NCI-H1092 treated with DMSO at 0.1 percent for 48 hours (cell line): ENCODE measurements at places on chromosomes 1 and 21.
A peak's percentile ranks its signal among the peaks of the same experiment; 100 is the strongest.

DNA sequence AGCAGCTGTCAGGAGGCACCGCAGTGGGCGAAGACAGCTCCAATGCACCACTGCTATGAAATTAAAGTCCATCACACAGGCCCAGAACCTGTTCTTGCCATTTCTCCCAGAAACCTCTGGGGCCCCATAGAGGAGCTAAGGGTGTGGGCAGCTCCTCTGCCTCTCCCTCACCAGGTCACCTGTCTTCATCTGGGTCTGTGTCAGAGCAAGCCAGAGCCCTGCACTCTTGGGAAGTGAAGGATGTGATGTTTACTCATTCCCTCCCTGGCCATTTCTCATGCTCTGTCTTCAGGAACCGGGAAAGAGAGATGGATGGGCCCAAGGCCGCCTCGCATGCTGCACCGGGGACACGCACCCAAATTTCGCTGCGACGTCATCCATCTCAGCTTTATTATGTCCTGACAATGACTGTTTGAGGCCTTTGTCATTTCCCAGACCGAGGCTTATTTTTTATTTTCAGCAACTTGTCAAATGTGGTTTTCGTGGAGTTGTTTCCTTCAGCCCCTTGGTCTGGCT is 216.1 kb downstream of the NPHP4 start:
- no peak for DNase-seq

- no peak for DNase-seq
These were observed 102.7 kb downstream of the TENT5C start for GRCh38 chr1:117708323-117709248.

DNA sequence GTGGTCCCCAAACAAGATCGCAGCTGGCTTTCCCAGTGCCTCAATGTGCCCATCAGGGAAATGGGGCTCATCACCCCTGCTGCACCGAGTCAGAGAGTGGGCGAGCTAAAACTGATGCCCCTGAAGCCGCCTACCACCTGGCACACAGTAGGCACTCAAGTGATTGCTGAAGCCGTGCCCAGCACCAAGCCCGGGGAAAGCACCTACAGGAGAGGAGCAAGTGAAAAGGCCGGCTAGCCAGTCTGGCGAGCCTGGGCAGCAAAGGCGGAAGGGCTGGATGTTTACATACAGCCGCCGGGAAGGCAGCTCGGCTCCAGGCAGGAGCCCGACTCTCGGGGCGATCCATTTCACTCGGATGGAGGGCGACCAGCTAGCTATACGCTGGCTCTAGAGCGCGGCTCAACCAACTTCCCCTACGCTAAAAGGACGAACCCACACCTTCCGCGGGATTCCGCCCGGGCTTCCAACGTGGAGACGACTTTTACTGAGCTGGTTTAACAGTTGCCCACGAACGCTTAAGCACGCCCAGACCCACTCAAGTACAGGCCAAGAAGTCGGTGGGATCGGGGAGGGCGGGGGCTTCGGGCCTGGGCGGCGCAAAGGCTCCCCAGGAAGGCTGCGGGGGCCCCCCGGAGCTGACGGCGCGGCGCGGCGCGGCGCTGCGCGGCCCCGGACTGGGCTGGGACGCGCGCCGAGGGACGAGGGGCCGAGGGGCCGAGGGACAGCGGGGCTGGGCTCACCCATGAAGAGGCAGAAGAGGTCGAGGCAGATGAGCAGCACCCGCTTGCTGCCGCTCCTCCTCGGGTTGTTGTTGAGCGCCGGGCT is 1.0 kb downstream of the PLPP3 start:
- DNase-seq: peak; percentile 32

GRCh38 chr1:29803486-29803885 is 567.2 kb downstream of the PTPRU start:
- DNase-seq: no peak

- no peak for DNase-seq
These were observed 103.6 kb downstream of the SMYD2 start for GRCh38 chr1:214384373-214385079.

- peak; percentile 79 for DNase-seq
These were observed at the start of gene AUNIP for GRCh38 chr1:25858906-25859789. Gene AUNIP (minus strand): TSS chr1:25859457. CDS start chr1:25859357, 100 bp downstream.

DNA sequence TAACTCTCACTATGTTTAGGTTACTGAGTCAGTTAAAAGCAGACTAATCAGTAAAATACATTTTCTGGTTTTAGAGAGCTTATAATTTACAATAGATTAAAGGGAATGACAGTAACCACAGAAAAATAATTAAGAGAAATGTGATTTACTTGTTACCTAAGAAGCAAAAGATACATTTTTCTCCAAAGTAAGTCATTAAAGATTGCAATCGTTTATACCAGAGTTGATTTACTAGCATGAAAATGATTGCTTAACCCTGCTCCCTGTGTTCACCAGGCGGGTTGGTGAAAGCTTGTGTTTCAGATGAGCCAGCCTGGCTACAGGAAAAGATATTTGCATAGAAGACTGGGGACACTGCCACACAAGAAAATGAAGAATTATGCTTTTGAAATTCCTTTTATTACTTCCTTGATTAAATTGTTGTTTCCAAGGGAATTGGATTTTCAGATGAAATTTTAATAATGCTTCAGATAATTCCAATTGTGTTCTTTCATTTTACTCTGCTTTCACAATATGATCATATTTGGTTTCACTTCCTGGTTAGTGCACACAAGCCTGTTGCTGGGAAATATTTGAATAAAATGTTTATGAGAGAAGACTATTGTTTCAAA is 27.9 kb downstream of the LRRC8B start:
- peak; percentile 32 for DNase-seq

DNA sequence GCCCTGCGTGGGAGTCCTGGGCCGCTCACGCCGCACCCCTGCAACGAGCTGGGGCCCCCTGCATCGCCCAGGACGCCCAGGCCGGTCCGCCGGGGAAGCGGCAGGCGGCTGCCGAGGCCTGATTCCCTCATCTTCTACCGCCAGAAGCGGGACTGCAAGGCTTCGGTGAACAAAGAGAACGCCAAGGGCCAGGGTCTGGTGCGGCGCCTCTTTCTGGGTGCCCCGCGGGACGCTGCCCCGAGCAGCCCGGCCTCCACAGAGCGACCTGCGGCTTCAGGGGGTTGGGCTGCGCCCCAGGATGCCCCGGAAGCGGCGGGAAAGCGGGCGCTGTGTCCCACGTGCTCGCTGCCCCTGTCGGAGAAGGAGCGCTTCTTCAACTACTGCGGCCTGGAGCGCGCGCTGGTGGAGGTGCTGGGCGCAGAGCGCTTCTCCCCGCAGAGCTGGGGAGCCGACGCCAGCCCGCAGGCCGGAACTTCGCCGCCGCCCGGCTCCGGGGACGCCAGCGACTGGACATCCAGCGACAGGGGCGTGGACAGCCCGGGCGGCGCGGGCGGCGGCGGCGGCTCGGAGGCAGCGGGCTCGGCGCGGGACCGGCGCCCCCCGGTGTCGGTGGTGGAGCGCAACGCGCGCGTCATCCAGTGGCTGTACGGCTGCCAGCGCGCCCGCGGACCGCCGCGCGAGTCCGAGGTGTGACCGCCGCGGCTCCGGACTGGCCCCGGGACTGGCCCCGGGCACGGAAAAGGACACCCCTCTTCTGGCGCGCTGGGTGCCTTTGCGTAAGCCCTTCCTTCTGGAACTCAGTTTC is 2.7 kb downstream of the FAM110D start:
- DNase-seq: peak; percentile 65

- DNase-seq: no peak
These were observed 287.1 kb downstream of the LTN1 start for GRCh38 chr21:28705616-28706015.

- DNase-seq: no peak
These were observed 37.8 kb downstream of the SGIP1 start for GRCh38 chr1:66571789-66572188.

- no peak for DNase-seq
These were observed 1.7 kb upstream of the LAD1 start for GRCh38 chr1:201400852-201401230.

DNA sequence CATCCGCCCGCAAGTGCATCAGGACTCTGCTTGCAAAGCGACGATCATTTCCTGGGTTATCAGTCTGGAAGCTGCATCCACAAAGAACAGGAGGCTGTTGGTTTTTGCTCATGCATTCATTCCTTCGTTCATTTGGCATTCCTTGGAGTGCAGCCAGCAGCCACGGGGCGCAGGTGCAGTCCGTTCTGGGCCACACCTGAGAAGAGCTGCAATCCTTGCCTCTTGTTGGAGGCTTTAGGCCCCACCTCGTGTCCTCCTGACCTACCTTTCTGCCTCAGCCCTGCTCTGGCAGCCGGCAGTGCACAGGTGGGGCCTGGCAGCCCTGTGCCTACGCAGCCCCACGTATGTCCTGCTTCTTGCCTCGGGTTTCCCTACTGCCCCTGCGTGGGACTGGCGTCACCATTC is 19.6 kb upstream of the C2CD2 start:
- no peak for DNase-seq

- DNase-seq: no peak
These were observed 84.5 kb upstream of the LRRC7 start for GRCh38 chr1:69483246-69483645.

DNA sequence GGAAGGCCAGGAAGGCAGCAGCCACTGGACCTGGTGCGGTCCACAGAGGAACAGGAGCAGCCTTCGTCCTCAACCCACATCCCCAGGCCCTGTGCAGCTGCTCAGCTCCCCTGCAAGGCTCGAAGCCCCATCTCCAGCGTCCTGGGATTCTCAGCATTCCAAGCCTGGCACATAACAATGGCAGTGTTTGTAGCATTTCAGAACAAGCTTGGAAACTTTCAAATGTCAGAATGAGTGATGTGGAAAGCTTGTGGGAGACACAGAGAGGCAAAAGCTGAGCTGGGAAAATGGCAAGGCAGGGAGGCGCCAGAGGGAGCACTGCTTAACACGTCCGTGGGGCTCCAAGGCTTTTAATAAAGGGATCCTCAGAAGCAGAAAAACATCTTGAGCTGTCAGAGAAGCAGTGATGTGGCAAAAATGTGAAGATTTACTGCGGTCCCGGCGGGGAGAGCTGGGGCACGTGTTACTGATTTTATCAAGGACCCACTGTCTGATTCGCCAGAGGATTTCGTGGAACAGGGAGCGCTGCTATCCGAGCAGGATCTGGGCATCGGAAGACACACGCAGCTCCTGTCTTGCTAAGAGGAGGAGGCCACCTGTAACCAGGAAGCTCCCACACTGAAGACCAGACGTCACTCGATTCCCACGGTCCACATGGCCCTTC is 38.1 kb downstream of the TOMM20 start:
- no peak for DNase-seq

DNA sequence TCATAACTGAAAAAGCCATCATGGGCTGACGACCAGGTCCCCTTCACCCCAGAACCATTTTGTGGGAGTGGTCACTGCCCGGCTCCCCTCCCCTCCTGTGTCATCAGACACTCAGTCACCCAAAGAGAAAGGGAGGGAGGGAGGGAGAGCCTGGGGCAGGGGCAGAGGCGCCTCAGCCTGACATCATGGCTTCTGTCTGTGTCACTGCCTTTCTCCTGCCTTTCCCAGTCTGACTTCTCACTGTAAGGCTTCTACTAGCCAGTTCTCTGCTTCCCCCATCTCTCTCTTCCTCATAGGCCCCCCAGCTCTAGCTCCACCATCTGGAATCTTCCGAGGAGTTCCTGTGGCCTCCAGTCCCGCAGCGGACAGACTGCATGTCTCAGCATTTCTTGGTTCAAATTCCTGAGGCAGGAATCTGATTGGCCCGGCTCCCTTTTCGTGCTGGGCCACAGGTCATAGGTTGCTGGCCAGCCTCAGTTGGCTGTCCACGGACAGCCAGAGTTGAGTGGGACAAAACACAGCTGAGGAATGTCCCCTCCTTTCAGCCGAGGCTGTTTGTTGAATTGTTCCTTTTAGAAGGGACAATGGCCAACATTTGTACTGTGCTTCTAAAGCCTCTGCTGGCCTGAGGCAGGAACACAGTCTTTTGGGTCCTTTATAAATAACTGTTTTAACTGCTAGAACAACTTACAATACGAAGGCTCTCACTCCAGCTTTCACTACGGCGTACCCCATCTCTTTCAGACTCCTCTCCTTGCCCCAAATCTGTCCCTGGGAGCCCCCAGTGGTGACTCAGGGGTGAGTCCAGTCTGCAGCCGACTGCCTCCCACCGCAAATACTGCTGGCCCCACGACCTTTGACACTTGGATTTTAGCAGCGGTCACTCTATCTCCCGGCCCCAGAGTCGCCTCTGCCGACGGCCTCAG is 18.7 kb upstream of the KANK4 start:
- no peak for DNase-seq

DNA sequence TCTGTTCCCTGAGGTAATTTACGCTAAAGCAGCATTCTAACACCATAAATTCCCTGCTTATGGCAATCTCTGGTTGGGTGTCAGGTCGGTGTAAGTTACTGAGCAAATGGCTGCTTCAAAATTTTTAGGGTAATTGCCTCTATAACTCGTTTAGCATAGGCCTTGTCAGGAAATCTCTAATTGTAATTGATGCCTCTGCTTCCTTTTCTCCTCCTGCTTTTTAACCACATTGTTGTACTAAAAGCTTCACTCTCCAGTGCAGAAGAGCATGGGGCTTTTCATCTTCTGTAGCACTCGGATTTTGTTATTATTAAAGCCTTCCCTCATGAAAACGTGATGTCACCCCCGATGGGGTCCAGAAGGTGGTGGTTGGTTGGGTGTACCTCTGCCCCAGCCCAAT is 141.6 kb upstream of the NBPF11 start:
- no peak for DNase-seq

- no peak for DNase-seq
These were observed 136.4 kb upstream of the KCNE2 start for GRCh38 chr21:34227386-34227852.

- no peak for DNase-seq
These were observed 79.2 kb downstream of the PROX1 start for GRCh38 chr1:214066936-214067335.

GRCh38 chr21:17925899-17926298 is 106.7 kb upstream of the C21orf91 start:
- peak; percentile 57 for DNase-seq

GRCh38 chr1:92274939-92275338 is 23.8 kb downstream of the GLMN start:
- DNase-seq: no peak

DNA sequence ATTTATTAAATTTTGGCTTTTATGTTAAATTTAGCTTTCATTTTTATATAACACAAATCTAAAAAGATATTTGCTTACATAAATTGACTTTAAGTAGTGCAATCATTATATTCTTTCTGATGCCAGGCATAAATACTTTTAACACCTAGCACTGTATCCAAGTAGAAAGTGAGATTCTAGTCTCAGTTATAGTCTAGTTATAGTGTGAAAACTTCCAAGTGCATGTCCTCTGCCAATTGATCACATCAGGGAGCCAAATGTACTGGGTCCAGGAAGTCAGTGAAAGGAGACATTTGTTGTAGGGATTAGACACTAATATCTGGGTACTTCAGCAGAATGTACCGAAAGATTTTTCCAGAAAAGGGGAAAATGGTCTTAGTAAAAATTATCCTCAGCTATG is 290.7 kb upstream of the ZRANB2 start:
- DNase-seq: no peak
